H1 (cell line): ENCODE measurements at places on chromosomes 7 and 10. TPM values are rescaled to one million over a fixed set of nuclear protein-coding genes. Genes with fewer than 3 reads are reported as not detected.

- peak; percentile 25 for DNase-seq
Observed at GRCh38 chr7:134891262-134891695, 95.0 kb upstream of the AGBL3 start.

DNA sequence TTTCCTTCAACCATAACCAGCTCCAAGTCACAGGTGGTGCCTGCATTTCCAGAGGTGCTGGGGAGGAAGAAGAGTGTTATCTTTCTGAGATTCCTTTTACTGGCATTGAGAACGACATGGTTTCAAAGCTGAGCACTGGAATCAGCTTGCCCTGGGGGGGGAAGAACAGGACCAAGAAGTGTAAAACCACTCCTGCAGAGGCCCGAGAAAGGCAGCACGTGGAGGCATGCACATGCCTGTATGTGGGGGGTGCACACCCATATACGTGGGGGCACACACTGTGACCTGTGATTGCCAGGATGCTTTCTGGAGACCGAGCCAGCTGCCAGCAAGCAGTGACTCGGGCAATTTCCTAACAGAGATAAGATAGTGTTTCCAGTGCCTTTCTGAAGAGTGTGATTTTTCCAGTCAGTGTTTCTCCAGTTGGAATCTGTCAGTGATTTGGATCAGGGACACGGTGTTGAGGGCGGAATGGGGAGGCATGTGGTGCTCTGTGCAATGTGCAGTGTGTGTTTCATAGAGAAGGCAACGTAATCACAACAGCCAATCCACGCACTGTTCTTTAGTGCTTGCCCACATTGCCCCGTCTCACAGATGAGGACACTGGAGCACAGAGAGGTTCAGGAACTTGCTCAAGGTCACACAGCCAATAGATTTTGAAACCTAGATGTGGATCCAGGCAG lies 4.2 kb downstream of the LRRC27 start:
- no peak for DNase-seq

- DNase-seq: no peak
Observed at GRCh38 chr10:93173967-93174845, 100.5 kb downstream of the CYP26A1 start.

GRCh38 chr7:41889472-41889871 lies 186.6 kb upstream of the INHBA start:
- no peak for DNase-seq

- DNase-seq: no peak
Observed at GRCh38 chr10:104437226-104437625, 83.6 kb downstream of the CFAP58 start.

The IFIT1B gene
- not detected in 2 replicates for total RNA-seq

The ATRNL1 gene
- total RNA-seq: 17.6 and 18.4 TPM in 2 replicates

The AKR1C8 gene
- total RNA-seq: not detected in 2 replicates
